ENCODE measurements at places on chromosomes 7 and 10.

GRCh38 chr7:103063895-103064294 lies 10.7 kb downstream of the FBXL13 start:
- DNase-seq = no peak

DNA sequence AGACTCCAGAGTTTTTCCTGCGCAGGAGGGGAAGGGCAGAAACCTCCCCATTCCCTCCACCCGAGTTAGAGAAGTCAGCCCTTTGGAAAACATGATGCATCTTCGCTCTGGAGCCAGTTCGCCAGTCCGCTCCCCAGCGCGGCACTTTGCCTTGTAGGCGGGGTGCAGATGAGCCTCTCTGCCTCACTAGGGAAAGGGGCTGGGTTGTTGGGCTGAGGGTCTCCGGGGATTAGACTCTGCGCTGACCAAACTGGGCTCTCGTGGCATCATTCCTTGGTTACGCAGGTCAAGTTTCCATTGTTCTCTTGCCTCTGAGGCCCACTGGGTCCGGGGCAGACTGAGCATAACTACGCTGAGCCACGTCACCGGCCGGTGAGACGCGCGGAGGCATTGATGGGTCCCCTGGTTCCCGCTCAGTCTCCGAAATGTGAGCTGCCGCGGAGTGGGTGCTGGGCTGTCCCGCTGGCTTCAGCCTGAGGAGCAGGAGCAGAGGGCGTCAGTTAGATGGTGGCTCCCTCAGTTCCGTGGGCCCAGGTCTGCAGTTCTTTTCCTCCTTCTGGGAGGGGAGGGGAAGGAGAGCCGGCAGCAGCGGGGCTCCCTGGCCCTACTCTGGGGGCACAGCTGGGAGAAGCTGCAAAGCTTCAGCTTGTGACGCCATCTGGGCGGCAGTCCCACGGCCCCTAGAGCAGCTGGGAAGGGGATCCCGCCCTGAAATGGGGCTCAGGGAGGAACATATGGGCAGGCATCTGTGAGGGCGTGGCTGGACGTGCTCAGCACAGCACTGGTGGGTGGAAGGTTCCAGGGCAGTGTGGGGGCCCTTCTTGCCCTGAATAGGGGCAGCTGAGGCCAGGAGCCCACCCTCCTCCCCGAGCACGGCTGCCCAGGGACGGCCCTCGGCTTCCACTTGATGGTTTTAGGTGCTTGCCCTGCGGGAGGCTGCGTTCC lies 121.3 kb upstream of the BTBD16 start:
- no peak for DNase-seq

- DNase-seq = no peak
Measured at GRCh38 chr7:74002474-74003017, 25.4 kb upstream of the ELN start.

DNA sequence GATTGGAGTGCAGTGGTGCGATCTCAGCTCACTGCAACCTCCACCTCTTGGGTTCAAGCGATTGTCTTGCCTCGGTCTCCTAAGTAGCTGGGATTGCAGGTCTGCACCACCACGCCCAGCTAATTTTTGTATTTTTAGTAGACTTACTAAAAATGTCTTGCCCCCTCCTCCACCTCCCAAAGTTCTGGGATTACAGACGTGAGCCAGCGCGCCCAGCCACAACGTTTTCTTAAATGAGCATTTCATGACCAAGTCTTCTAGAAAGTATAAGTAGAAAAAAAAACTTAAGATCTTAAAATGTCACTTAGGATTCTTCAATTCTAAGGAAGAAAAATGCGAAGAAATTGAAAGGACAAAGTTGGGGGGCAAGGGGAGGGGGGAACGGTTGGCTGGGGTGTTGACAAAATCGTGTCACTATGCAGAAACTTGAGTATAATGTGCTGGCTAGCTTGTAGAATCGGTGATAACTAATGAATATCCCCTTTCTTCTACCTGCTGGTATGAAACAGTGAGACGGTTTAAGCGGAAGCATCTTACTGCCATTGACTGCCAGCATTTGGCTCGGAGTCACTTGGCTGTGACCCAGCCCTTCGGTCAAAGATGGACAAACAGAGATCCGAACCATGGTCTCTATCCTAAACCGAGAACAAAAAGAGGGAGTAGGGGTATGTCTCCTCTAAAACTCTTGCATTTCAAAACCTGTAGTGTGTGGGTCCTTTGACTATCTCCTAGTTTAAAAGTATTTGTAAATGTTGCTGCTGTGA lies 12.7 kb downstream of the FBH1 start:
- no peak for DNase-seq

GRCh38 chr10:26841733-26842317 lies 18.9 kb downstream of the ABI1 start:
- no peak for DNase-seq

GRCh38 chr10:6039711-6040110 lies 22.5 kb downstream of the IL2RA start:
- no peak for DNase-seq

GRCh38 chr7:157990226-157990880 lies 597.3 kb downstream of the PTPRN2 start:
- DNase-seq = no peak

- no peak for DNase-seq
Measured at GRCh38 chr10:58219875-58220274, 47.8 kb downstream of the IPMK start.

GRCh38 chr7:112205343-112206237 lies 609 bp downstream of the DOCK4 start:
- no peak for DNase-seq

- no peak for DNase-seq
Measured at GRCh38 chr10:44673245-44673983, 237.7 kb upstream of the TMEM72 start.

- no peak for DNase-seq
Measured at GRCh38 chr10:117007080-117007479, 2.1 kb upstream of the SHTN1 start.

GRCh38 chr10:131560706-131561355 lies 249.3 kb upstream of the TCERG1L start:
- DNase-seq = no peak

DNA sequence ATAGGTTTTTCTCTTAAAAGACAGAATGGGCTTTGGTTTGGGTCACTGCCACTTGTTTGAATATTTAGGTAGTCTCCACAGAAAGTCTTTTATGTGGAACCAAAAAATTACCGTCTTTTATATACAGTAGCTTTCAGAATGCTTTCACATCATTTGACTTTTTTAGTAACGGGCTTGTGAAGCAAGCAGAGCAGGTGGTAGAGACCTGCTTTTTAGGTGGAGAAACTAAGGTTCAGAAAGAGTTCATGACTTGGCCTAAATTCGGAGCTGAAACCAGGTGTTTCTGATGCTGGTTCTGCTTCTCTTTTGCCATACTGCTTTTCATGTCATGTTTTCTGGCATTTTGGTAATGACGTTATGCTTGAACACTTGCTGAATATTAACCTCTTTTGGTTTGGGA lies 36.3 kb downstream of the GARS1 start:
- DNase-seq = no peak

- no peak for DNase-seq
Measured at GRCh38 chr7:45606050-45606449, 31.9 kb downstream of the ADCY1 start.

DNA sequence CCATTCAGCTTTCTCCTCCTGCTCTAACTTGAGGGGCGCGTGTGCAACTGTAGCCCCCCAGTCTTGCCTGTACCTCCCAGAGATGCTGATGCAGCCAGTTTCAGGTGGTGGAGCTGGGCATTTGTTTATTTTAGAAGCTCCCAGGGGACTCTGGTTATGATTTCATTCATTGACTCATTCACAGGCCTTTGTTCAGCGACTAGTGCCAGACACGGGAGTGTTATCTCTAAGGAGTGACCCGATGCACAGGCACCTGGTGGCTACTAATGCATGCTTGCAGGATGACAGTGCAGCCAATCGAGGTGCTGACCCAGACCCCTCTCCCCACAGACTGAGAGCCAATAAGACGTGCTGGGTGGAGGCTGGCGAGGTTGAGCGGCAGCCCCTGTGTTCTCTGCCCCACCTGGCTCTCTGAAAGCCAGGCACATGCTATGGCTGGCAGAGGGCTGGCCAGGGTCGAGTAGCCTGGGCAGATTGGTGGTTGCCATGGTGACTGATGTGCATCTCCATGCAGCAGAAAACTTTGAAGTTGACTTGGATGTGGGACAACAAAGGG lies 19.7 kb upstream of the SLC18A2 start:
- DNase-seq = no peak

DNA sequence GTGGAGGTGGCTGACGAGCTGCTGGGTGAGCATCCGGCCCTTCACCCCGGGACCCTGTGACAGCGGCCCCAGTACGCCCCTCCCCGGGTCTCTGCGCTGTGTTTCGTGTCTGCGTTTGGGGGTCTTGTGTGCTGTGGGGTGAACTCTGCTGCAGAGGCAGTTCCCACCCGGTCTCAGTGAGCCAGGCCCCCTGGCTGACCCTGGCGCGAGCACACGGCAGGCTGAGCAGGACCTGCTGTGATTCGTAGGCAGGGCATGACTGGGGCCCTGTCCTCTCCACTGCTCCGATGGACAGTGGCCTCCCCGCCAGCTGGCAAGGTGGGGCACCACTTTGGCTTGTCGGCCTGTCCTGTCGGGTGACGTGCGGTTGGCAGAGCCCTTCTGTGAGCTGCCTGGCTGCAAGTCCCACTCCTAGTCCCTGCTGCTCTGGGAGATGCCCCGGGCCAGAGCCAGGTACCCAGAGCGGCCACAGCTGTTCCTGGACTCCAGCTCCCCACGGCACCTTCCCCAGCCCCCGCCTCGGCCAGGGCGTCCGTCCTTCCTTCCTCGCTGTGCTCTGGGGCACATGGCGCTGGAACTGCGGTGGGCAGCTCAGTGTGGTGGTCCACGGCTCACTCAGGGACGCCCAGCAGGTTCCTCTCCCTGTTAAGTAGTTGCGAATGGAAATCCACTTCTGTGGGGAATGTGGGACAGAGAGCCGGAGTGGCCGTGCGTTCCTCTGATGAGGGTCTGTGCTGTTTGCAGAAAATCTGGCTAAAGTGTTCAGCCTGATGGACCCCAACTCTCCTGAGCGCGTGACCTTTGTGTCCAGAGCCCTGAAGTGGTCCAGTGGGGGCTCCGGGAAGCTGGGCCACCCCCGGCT lies 10.5 kb downstream of the GET4 start:
- DNase-seq = no peak

DNA sequence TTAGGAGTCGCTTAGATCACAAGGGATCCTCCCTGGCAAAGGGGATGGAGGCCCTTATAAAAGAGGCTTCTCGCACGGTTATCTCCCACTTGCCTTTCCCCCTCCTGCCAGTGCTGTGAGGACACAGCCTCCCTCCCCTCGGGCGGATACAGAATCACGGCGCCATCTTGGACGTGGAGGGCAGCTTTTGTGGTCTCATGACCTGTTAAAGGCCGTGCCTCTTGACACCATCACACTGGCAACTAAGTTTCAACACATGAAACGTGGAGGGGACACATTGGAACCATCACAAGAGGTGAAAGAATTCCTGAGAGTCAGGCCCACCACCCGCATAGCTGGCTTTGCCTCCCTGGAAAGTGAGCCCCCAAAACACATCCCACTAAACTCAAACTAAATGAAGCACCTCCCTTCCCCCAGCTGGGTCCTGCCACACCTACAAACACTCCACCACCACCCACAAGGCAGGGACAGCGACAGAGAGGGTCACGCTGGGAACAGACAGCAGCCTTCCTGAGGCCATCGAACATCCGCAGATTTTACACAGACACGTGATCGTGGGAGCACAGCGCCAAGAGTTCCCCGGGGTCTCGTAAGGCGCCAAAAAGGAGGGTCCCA lies 110.6 kb downstream of the TCERG1L start:
- DNase-seq = no peak

DNA sequence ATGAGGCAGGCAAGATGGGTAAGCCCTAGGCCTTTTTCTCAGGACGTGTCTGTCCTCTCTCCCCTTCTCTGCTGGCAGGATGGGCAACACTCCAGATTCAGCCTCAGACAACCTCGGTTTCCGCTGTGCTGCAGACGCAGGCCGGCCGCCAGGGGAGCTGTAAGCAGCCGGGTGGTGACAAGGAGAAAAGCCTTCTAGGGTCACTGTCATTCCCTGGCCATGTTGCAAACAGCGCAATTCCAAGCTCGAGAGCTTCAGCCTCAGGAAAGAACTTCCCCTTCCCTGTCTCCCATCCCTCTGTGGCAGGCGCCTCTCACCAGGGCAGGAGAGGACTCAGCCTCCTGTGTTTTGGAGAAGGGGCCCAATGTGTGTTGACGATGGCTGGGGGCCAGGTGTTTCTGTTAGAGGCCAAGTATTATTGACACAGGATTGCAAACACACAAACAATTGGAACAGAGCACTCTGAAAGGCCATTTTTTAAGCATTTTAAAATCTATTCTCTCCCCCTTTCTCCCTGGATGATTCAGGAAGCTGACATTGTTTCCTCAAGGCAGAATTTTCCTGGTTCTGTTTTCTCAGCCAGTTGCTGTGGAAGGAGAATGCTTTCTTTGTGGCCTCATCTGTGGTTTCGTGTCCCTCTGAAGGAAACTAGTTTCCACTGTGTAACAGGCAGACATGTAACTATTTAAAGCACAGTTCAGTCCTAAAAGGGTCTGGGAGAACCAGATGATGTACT lies 13.1 kb downstream of the PHKG1 start:
- DNase-seq = no peak

- DNase-seq = no peak
Measured at GRCh38 chr7:45066409-45066808, 22.4 kb downstream of the NACAD start.

DNA sequence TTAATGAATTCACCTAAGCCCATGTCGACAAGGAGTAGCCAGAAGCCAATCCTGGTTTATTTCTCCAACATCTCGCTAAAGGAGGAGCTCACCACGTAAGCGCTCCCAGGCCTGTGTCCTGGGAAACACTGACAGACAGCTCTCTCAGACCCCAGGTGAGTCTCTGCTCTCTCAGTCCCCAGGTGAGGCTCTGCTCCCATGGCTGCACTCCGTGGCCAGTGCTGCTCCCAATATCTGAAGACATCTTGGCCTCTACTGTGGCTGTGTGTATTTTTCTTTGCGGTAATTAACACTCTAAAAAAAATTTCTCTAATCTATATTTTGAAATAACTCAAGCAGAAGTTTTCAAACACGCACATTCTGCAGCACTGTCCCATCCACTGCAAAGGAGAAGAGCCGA lies 564.5 kb downstream of the PTPRN2 start:
- no peak for DNase-seq

- no peak for DNase-seq
Measured at GRCh38 chr10:128660726-128661125, 534.5 kb upstream of the MKI67 start.

DNA sequence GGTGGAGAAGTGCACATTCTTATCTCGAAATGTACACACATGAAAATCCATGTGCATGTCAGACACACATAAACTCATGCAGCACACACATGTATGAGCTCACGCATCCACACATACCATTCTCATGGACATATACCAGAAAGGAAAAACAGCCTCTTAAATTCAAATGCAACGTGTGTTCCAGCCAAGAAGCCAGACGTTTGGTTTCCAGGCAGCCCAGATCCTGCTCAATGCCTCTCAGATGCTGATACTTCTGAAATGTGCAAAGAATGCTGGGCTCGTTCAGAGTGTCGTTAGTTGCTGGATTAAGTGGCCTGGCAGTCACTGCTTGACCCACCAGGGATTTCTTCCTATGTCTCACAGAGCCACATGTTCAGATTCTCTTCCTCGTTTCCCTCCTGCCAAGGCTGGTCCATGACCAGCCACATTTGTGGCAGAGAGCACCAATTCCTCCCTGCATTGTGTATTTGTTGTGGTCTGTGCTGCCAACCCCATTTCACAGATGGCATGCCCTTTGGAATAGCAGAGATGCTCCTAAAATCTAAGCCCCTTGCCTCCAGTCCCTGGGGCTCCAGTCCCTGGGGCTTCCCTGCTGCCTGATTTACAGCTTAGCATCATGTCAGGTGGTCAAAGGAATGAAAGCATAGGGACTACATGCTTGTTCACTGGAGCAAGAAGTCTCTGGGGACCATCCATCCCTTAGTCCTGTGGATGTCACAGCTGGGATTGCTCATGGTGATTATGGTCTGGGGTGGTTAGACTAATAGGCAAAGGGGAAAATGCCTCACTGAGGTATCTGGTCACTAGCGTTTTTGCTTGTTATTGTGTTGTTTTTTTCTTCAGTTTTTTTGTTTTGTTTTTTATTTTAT lies 426.6 kb downstream of the PLXNA4 start:
- DNase-seq = no peak
